Hematopoietic multipotent progenitor cell treated with erythropoietin and hydrocortisone succinate and interleukin-3 and kit ligand, for 17 days (in vitro differentiated cells): ENCODE measurements at places on chromosomes 5 and 9.

DNA sequence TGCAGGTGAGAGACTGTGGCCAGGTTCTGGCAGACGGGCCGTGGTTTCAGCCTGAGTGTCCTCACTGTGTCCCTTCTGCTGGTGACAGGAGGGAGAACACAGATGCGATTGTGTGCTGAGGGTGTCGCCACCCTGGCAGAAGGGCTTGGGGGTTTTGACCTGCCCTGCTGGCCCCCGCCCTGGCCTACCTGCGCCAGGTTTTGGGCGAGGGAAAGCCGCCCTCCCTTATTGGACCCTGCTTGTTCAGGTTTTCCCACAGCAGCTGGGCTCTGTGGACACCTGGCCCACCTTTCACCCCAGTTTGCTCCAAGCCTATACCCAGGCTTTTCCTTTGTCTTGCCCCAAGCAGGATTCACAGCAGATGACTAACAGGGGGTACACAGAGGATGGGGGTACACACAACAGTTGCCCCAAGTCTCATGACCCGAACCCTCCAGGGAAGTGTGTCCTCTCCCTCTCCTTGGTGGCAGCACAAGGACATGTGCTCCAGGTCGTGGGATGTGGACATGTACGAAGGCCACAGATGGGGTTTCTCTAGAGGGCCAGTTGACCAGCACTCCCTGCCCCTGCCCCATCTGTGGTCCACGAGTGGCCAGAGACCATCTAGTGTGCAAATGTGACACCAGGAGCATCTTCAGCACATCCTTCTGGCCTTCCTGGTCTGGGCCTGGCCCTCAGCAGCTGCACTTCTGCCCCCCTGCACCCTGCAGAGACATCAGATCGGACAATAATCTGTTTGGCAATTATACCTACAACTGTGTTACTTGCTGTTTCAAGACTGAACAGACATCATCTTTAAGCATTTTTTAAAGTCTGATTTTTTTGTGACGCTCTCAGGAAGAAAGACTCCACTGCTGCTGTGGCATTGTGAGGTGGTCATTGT is 265.8 kb upstream of the IRX4 start:
- DNase-seq: no peak

DNA sequence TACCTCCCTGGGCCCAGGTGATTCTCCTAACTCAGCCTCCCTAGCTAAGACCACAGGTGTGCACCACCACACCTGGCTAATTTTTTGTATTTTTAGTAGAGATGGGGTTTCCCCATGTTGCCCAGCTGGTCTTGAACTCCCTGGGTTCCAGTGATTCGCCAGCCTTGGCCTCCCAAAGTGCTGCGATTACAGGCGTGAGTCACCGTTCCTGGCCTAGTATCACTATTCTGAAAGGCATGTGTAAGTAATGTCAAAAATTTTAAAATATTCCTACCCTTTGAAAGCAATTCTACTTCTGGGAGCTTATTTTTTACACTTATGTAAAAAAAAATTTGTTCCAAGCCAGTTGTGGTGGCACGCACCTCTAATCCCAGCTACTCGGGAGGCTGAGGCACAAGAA is 27.1 kb upstream of the TLE1 start:
- no peak for DNase-seq

DNA sequence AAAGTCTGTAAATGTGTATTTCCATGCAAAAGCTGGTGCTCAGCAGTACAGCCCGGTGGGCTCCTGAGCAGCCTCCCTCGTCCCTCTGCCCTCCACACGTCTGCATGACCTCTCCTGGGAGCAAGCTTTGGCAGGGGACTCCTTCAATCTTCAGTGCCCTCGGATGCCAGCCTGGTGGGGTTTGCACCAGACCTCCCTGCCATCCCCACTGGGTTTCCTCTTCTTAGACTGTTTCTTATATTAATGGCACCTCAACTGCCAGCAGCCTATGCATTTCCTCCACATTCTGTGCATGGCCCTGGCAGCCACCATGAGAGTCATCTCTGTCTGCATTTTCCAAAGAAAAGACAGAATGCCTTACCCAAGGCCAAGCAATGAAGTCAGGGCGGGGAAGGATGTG is 108.4 kb downstream of the ROR2 start:
- DNase-seq: no peak

DNA sequence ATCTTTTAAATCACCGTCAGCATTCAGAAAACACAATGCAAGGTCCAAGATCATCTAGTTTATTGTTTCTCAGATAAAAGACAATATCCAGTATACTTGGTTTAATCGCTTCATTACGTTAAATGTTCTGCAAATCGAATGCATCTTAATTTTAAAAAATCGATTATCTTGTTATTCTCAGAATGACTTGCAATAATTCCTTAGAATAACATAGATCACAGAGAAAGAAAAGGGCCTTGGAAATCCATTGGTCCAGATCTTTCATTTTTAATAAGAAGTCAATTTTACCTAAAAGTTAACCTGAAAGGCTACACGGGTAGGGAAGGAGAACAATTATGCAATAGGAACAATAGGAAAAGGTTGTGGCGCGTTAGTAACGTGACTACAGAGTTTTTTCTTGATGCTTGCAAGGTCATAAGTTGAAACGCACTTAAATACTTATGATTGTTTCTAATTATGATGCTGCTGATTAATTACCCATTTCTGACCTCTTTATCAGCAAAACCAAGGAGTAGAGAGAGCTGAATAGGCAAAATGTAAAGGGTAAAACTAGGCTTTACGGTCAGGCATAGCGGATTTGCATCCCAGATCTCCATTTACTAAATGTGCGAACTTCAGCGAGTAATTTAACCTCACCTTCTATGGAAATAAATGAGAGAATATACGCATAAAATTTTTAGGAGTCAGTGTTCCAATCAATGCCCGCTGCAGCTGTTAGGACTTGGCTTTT is 769 bp upstream of the LYRM7 start:
- no peak for DNase-seq

DNA sequence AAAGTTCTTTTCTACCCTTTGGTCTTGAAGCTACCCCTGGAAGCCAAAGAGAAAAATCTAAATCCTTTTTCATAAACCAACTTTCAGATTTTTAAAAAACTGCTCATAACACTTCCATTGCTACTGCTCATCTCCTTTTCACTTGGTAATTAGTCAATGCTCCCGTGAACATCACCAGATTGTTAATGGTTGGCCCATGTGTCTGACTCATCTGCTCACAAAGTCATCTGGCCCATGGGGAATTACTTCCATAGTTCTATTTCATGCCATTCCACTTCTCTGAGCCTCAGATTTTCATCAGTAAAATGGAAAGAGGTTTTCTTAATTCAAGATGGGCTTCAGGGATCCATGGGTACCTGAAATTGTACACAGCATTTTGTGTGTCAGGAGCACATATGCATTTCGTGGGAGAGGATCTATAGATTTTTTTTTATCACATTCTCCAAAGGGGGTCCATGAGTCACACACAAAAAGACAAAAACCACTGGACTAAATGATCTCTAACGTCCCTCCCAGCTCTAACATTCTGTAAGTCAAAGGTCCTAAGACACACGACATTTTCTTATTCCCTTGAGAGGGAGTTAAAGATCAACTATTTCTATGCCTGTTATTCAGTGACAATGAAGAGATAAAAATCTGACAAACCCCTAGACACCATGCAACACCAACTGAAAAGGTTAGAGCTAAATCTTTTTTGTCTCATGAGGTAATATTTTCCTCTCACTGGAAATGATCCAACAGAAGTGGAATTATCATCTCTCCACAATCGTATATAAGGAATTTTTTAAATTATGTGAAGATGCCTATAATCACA is 75.4 kb downstream of the TEX10 start:
- DNase-seq: no peak

GRCh38 chr9:120916991-120917880 is 9.4 kb downstream of the TRAF1 start:
- no peak for DNase-seq

GRCh38 chr9:113160571-113160970 is 9.8 kb downstream of the SLC31A2 start:
- no peak for DNase-seq

GRCh38 chr9:11931109-11931508 is 762.1 kb upstream of the TYRP1 start:
- DNase-seq: no peak

GRCh38 chr9:10548348-10548747 is 64.5 kb downstream of the PTPRD start:
- DNase-seq: no peak

GRCh38 chr5:10323588-10324488 is 16.1 kb upstream of the CMBL start:
- DNase-seq: peak; percentile 24

GRCh38 chr9:33921967-33922895 is 105.3 kb downstream of the UBE2R2 start:
- no peak for DNase-seq

DNA sequence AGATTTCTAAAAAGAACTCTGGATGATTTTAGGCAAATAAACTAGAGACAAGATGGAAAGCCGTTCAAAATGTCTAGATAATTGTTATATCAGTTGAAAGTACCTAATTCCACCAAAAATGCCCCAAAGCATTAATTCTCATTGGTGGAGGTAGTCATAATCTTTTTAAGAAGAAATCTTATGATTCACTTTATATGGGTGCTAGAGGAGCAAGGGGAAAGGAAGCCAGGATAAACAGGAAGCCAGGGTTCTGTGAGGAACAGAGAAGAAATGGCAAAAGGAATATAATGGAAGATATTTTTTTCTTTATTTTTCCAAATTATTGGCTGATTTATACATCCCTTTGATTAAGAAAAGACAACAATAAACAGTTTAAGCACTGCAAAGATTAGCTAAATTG is 7.8 kb downstream of the YIPF5 start:
- DNase-seq: no peak

DNA sequence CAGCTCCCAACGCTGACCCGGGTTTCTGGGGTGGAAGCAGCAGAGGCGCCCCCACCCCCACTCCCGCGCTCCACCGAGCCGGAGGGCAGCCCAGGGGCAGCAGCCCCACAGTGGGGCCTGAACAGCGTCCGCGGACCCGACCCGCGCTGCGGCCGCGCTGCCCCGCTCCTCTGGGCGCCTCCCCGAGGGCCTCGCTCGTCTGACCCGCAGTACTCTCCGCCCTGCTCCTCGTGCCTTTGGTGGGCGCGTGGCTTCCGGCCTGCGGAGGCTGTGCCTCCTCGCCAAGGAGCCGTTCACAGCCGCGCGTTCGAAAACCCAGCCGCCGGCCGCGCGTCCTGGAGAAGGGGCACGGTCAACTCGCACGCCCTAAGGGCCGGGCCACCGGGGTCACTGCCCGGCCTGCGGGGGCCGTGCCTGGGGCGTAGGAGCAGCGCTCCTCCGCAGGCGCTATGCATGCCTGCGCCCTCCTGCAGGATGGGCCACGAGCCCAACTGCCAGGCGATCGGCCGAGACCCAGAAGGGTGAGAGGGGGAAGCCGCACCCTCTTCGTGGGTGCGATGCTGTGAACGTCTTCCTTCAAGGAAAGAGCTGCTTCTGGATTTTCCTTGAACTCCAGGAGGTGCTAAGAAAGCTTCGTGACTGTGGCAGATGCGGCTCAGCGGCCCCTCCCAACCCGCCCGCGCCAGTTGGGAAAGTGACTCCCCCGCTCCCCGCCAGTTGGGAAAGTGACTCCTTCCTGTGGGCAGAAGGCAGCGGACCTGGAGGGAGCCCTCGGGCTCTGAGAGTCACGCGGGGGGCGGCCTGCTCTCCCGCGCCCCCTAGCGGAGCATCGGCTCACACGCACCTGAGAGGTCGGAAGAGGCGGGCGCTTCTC is 82.7 kb downstream of the HSD17B3 start:
- DNase-seq: peak; percentile 8

DNA sequence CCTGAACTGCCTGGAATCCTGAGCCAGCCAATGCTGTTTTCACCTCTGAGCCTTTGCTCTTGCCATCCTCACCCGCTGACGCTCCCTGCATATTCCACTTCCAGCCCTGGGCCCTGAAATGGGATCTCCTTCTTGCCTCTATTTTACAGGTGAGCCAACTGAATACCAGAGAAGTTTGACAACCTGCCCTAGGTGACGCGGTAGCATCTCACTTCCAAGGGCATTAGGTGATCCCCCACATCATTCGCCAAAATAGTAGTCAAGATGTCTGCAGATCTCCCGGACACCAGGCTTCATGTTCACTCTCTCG is 43.5 kb downstream of the FOXI1 start:
- DNase-seq: no peak

DNA sequence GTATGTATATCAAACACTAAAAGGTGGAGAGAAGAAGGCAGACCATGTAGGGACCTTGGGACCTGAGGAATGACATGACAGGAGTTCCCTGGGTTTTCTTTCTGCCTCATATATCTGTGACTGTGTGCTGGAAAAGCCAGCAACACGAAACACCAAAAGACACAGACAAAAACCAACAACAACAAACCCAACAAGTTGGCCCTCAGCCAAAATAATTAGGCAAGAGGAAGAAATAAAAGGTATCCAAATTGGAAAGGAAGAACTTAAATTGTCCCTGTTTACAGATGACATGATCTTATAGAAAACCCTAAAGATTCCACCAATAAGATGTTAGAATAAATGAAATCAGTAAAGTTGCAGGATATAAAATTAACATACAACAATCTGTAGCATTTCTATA is 21.7 kb downstream of the ABO start:
- no peak for DNase-seq

- DNase-seq: no peak
Observed at GRCh38 chr5:57822651-57823050, 340.0 kb upstream of the ACTBL2 start.

- peak; percentile 78 for DNase-seq
Observed at GRCh38 chr5:151239237-151239861, 13.6 kb upstream of the GM2A start.

DNA sequence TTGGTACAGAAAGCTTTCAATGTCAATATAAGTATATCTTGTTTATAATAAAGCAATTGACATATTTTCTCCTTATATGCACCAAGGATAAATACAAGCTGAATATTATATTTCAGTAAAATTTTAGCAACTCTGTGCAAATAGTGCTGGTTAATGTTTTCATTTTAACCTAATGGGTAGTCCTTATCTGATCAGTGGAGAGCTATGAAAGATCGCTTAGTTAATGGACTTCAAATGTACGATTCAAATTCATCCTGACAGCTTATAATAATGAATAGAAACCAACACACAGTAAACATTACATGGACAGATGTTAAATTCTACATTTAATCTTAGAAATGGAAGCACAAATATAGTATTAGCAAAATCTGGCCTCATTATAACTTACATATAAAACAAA is 1495.2 kb upstream of the C9orf72 start:
- no peak for DNase-seq

DNA sequence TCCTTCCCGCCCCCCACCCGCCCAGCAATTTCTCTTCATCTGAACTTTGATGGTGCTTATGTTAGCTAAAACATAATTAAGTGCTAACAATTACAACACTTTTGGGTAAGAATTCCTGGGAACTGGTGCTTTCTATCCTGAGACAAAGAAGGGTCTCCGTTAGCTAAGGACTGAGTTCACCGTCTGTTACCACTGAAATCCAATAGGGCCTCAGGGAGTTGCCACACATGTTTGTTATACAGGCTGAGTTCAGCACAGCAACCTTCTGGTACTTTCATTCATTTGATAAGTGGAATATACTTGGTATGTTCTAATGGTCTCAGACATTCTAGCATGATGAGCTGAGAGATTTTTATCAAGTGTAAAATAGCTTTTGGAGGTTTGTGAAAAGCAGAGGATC is 437.9 kb downstream of the EFNA5 start:
- DNase-seq: no peak
